Glutamatergic neuron (in vitro differentiated cells): ENCODE measurements at places on chromosomes 5 and 9. TPM values are rescaled to one million over a fixed set of nuclear protein-coding genes. Genes with fewer than 3 reads are reported as not detected.

GRCh38 chr5:133041910-133042309 is 9.9 kb upstream of the HSPA4 start:
- DNase-seq = no peak

DNA sequence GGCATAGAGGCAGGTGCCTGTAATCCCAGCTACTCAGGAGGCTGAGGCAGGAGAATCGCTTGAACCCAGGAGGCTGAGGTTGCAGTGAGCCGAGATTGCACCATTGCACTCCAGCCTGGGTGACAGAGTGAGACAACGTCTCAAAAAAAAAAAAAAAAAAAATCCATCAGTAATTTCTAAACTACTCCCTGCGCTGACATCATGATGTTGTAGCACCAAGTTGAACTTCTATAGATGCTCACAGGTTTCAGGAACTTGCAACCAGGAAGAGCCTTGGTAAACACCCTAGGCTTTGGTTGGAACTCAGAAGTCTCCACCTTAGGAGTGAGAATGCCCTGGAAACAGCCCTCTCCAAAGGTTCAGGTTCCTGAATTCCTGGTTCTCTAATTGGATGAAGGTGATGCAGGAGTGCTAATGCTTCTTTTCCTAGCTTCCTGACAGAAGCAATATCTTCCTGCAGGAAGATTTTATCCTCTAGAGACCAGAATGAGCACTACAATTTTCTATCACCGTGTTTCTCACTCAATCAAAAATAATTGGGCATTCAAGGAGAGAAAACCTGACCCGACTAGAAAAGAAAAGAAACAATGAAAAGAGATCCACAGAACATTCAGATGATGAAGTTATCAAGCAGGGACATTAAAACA is 469.6 kb downstream of the GADD45G start:
- no peak for DNase-seq

DNA sequence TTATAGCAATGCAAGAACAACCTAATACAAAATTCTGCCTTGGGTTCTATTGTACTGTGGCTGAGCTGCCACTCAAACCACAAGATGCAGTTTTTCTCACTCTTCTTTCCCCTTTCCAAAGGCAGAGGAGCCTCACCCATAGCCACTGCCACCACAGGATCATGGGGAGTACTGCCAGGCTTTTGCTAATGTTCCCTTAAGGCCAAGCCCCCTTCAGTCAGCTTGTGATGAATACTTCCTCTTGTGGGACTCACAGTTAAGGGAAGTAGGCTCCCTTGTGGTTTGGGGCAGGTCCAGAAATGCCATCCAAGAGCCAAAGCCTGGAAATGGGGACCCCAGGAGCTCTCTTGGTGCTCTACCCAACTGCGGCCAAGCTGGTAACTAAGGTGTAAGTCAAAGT is 258.7 kb downstream of the SPATA31D1 start:
- no peak for DNase-seq

GRCh38 chr9:104025104-104025503 is 69.0 kb upstream of the SMC2 start:
- DNase-seq = no peak

DNA sequence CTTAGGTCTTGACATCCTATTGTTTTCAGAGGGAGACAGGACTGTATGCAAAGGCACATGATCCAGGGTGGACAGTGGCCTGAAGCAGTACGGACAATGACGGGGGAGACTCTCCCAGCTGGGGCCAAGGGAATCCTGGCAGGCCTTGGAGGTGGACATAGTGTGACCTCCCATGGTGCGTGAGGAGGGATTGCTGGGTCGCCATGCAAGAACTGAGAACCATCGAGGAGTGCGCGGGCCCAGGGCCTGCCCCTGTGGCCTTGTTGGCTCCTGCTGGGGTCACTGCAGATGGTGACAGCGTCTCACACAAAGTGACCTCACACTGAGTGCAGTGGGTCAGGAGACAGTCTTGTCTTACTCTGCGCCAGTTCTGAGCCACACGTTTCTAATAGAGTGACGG is 192.4 kb downstream of the GADD45G start:
- DNase-seq = no peak

DNA sequence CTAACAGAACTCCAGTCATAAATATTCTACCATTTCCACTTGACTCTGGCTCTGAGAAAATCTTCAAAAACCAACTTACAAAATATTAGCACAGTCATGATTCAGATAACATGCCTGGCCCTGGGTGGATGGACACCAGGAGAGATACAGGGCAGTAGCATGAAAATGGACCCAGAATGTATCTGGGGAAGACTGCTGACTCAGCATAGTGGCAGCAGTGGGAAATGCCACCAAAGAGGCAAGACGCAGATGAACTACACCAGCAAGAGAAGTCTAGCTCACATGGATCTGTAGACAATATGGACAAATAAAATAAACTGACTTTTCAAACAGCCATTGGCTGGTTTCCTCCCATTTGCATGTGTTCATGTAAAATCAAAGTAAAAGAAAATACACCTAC is 359.8 kb downstream of the SEMA5A start:
- no peak for DNase-seq

DNA sequence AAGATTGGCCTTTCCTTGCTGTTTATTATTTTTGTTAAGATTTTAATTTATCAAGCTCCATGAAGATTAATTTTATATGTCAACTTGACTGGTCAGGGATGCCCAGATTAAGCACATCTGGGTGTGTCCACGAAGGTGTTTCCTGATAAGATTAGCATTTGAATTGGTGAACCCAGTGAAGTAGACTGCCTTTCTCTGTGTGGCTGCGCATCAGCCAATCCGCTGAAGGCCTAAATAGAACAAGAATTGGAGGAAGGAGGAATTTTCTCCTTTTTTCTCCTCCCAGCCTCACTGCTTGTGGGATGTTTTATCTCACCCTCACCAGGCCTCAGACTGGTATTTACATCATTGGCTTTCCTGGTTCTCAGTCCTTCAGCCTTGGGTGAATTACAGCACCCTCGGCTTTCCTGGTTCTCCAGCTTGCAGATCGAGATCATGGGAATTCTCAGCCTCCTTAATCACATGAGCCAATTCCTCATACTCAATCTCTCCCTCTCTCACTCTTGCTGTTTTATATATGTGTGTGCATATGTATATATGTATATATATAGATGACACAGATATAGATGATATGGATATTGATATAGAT is 135.4 kb upstream of the SPEF2 start:
- DNase-seq = no peak

DNA sequence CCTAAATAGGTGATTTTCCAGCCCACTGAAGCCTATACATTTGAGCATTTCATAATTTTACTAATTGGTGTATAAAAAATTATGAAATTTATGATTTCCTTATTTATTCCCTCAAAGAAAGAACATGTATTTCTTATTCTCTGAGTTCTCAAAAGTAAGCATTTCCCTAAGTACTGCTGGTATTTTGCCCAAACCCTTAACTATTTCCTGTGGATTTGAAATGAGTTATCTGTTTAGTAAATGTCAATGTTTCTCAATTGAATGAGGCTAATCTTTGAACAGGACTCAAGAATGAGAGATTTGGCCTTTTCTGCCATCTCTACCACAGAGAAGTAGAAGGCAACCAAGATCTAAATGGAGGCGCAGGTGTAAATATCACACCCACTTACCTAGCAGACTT is 751.7 kb downstream of the TLE1 start:
- no peak for DNase-seq

DNA sequence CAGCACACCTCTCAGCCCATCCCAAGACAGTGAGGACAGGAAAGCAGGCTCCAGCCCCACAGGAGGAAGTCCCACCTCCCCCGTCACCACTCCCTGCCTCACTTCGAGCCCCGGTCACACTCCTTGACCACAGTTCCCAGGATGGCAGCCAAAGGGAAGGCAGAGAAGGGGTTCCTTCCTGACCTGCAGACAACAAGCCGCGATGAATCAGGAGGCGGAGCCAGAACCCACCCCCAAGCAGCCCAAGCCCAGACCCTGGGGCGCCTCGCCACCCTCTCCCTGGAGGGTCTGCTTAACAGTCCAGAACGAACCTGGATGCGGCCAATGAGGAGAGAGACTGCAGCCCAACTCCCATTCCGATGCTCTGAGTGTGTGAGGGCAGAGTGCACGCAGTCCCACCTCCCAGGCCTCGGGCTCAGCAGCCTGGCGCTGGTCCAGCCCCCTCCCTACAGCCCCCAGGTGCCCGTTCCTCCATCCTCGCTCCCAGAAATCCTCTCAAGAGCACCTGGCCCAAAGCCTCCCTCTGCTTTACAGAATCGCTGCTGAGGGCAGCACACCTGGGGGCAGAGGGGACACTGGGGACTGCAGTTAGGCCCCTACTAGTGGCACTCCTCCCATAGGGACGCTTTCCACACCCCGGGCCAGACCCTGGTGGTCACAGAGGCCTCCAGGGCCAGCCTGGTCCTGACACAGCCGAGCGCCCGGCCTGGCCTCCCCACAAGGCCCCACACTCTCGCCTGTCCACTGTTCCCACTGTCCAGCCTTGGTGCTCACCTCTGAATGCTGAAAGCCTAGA is 69.6 kb upstream of the LRRTM2 start:
- DNase-seq = no peak

GRCh38 chr5:143074414-143074996 is 304.3 kb downstream of the ARHGAP26 start:
- no peak for DNase-seq

GRCh38 chr5:96579711-96580110 is 82.5 kb upstream of the CAST start:
- DNase-seq = no peak

DNA sequence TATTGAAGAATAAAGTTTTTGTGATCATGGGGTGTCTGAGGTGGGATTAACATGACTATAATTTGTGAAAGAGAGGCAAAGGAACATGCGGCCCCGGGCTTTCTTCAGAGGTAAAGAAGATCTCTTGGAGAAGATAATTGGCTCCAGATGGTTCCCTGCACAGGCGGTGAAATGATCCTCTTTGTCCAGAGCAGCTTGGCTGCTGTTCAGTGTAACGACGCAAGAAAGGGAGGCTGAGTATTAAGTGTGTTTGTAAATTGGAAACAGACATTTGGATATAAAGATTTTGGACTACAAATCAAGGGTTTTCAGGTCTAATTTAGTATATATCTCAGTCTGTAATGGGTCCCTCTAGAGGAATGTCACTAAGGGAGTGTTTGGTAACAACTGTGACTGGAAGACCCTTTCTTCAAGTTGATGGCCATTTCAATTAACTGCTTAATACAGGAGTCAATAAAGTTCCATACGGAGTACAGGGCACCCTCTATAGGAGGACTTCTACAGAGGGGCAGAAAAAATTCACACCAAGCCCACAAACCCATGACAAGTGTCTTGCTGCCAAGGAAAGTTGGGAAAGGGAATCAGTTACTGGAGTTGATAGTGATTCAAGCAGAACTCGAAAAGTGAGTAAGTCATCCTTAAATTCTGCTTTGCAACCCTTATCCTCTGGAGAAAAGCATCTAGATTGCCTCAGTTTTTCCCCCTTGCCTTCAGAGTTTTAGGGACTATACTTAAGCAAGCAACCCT is 4.1 kb downstream of the EQTN start:
- no peak for DNase-seq

GRCh38 chr9:125749951-125750626 is 2.9 kb downstream of the PBX3 start:
- no peak for DNase-seq

DNA sequence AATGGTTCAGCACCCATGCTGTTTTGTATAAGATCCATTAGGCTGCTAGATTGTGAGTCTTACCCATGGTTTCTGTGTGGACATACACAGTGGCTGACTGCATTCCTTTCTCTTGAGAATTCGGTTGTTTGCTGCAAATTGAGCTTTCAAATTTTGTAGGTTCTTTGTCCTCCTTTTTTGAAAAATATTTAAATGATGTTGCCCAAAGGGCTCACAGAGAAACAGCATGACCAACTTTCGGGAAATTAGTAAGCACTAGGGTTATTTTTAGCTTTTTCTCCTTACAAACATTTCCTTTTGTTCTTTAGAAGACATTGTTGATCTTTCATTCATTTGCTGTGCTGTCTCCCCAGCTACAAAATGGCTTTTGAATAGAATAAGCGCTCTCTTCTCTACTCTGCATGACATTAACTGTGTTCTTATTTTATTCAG is 79.4 kb downstream of the NLN start:
- DNase-seq = no peak

- DNase-seq = no peak
Observed at GRCh38 chr5:169837686-169838085, 142.6 kb downstream of the INSYN2B start.

- DNase-seq = no peak
Observed at GRCh38 chr5:169270827-169271226, 30.1 kb downstream of the SLIT3 start.

The LEAP2 gene
- 2.5 TPM for total RNA-seq

The SPINK4 gene
- total RNA-seq = not detected

The PIP5K1B gene
- 0.27 TPM for total RNA-seq

The FXN gene
- total RNA-seq = 7.1 TPM

The PCDHA4 gene
- 29.7 TPM for total RNA-seq

The NR4A3 gene
- total RNA-seq = 4.1 TPM

The CORO2A gene
- 23.9 TPM for total RNA-seq
